ENCODE measurements at places on chromosomes 4 and X. TPM values are rescaled to one million over a fixed set of nuclear protein-coding genes. Genes with fewer than 3 reads are reported as not detected.

TRIML1 gene
- not detected for polyA plus RNA-seq

SH3BGRL gene
- polyA plus RNA-seq = 208 TPM

GRCh38 chr4:121011780-121012340, 60.5 kb downstream of the NDNF start:
- H3K36me3 ChIP-seq = no peaks in the 10 kb centered on the region
- H3K27ac ChIP-seq = no peak overlapping the region
- no peak for DNase-seq
- no peak overlapping the region for H3K4me3 ChIP-seq

TLR2 gene
- polyA plus RNA-seq = 0.48 TPM

GRCh38 chr4:38322714-38323113, 341.3 kb upstream of the KLF3 start:
- no peak overlapping the region for H3K27ac ChIP-seq
- H3K27me3 ChIP-seq = no peaks in the 10 kb centered on the region
- peaks cover 6% of the 10 kb centered on the region for H3K36me3 ChIP-seq
- H3K4me3 ChIP-seq = no peak overlapping the region
- DNase-seq = no peak

ADGRG4 gene
- polyA plus RNA-seq = not detected

DNA sequence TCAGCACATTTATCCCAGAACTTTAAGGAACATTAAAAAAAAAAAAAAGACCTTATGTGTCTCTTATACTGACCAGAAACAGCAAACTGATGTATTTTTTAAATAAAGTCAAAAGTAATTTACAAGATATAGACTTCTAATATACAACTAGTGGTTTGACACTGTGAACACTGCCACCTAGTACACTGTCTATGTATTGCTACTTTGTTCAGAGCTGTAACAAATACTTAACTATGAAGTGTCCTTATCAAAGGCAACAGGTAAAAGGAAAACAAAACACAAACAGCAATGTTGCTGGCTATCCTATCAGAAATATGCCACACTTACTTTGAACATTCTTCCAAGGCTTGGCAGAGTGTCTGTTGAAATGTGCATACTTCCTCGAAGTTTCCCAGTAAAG, 60.4 kb downstream of the CD40LG start:
- peaks cover 11% of the 10 kb centered on the region for H3K4me1 ChIP-seq
- no peak overlapping the region for H3K27ac ChIP-seq
- no peak for DNase-seq
- no peak overlapping the region for H3K4me3 ChIP-seq
- peaks cover 4% of the 10 kb centered on the region for H3K36me3 ChIP-seq

DNA sequence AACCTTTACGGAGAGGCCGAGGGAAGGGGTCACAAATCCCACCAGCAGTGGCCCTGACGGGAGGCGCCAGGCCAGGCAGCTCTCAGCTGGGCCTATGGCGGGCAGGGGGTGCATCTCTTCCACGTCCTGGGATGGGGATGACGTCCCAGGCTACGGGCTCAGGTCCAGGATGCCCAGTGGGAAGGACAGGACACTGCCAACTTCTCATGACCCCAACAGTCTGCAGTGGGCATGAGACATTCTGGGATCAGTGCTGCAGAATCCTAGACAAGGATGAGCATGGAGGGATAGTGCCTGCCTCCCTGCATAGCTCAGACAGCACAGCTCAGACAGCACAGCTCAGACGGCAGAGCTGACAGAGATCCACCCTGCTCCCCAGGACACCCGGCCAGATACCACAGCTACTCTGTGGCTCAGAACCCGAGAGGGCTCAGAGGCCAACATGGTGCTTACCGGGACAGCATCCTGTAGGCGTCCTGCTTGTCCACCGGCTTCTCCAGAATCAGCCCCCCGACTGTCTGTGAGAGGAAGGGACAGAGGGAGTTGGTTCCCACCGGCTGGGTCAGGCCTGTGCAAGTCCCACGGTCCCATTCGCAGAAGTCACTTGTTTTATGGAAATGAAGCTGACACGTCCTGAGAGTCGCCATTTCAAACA, 17.3 kb downstream of the ASMTL start:
- H3K36me3 ChIP-seq = peaks cover 13% of the 10 kb centered on the region
- H3K27ac ChIP-seq = no peak overlapping the region
- DNase-seq = no peak
- H3K27me3 ChIP-seq = peaks cover 7% of the 10 kb centered on the region
- no peaks in the 10 kb centered on the region for H3K4me1 ChIP-seq

KDR gene
- polyA plus RNA-seq = not detected

DNA sequence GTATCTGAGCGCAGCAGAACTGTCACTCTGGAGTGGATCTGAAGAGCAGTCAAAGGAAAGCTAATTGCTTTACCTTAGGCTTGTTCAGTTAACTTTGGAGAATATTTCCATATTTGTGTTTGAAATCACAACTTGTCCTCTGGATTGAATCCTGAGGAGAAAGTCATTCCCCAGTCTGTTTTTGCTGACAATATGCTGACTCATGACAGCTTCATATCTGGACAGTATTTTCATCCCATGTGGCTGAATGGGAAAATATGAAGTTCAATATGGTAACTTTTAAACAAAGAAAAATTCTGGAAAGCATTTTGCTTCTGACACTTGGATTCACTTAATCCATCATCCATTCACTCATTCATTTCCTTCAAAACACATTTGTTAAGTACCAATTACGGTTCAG, 46.3 kb upstream of the MAGEC3 start:
- no peak overlapping the region for H3K4me3 ChIP-seq
- H3K27me3 ChIP-seq = no peaks in the 10 kb centered on the region
- no peaks in the 10 kb centered on the region for H3K4me1 ChIP-seq
- no peak overlapping the region for H3K27ac ChIP-seq
